ENCODE measurements at places on chromosomes 11 and 22.

DNA sequence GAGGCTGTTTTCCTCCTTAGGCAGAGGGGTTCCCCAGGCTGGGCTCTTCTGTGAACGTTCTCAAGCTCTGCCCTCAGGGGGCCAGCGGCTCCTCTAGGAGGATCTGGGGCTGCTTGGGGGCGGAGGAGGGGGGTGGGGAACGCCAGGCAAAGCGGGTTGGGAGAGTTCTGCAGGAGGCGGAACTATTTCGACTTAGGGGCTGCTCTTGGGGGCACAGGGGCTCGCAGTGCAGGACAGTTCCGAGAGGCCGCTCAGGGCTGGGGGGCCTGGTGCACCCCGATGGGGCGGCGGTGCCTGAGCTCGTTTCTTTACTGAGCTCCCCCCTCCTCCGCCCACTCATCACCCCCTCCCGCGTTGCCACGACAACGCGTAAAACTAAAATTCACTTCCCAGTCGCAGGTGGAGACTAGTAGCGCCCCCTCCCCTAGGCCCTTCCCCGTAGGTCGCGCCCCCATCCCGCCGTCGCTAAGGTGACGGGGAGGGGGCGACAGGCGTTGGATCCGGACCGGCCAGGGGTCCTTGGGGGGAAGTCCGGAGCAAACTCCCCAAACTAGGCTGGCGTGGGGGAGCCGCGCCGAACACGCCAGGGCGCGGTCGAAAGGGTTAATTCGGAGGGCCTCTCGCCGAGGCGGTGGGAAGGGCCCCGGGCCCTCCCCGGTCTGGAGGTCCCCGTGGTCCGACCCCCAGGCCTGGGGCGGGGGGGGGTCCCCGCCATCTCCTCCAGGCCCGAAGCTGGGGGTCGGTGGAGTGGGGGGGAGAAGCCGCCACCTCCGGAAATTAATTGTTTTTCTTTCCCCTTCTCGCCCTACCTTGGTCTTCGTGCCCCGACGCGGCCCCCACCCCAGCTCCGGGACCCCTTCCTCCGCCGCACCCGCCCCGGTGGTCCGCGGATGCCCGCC, 857 bp downstream of the SHANK3 start:
- DNase-seq = no peak

DNA sequence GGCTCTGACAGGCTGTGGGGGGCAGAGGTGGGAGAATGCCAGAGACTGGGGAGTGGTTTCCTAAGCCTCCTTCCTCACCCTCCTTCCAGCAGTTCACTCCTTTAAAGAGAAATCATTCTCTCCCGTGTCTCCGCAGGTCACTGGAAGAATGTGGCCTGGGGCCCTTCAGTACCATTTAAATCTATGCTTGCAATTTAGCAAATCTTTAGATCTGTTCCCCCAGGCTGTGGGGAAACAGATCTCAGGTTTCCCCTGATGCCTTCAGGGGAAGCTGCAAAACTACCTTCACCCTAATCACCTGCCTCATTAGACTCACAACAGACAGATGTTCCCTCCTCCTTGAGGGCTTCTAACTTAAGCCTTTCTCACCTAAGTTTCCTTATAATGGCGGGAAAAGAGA, 55.3 kb downstream of the KIRREL3 start:
- no peak for DNase-seq

GRCh38 chr11:12120031-12121008, 9.9 kb downstream of the MICAL2 start:
- DNase-seq = no peak

DNA sequence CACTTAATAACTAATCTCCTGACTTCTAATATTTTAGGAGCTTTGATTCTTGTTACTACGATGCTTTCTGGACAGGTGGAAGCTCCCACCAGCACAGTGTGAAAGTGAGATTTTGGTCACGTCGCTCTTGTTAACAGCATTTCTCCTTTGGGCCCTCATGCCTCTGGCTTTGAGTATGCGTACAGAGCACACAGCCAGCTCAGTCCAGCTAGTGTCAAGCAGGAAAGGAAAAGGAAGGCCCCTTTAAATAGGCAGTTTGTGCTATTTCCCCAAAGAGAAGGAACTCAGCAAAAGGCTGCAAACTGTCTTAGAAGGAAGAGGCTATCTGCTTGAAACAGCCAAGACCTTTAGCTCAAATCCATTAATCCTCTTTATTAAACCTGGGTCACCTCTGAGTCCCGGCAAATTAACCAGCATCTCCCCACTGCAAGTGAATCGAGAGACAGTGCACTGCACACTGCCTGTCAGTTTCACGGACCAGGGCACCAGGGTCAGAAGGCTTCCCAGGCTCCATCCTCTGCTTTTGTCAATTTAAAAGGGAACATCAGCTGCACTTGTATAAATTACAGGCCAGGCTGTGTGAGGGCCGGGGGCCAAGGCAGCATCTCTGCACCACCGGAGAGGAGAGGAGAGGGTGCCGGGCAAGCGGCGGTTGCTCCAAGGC, 34.7 kb downstream of the OPCML start:
- no peak for DNase-seq

DNA sequence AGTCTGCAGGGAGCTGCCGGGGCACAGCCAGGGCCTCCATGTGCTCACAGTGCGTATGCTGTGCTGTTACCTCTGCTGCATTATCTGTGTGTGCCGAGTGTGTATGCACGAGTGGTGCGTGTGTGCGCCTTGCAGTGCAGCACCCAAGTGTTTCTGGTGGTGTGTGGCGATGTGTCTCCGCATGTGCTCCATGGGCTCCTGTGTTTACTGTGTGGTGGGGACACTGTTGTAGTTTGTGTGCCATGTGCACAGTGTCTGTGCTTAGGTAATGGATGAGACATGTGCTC, 31.4 kb downstream of the KCNC1 start:
- no peak for DNase-seq

GRCh38 chr11:92357841-92358240, 133.2 kb downstream of the FAT3 start:
- no peak for DNase-seq

GRCh38 chr22:30233582-30233981, 13.0 kb downstream of the LIF start:
- DNase-seq = no peak

DNA sequence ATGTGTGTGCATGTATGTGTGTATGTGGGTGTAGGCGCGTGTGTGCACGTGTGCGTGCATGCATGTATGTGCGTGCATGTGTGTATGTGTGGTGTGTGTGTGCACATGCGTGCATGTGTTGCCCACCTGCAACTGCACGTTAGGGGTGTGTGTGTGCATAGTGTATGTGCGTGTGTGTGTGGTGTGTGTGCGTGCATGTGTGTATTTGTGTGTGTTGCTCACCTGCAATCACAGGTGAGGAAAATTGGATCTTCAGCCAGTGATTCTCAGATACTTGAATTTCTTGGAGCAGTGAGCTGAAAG, 54.3 kb downstream of the ST14 start:
- DNase-seq = no peak

GRCh38 chr11:75813622-75814039, 1.4 kb upstream of the UVRAG start:
- DNase-seq = no peak

- no peak for DNase-seq
These were observed 615 bp downstream of the STT3A start for GRCh38 chr11:125593114-125593820.

DNA sequence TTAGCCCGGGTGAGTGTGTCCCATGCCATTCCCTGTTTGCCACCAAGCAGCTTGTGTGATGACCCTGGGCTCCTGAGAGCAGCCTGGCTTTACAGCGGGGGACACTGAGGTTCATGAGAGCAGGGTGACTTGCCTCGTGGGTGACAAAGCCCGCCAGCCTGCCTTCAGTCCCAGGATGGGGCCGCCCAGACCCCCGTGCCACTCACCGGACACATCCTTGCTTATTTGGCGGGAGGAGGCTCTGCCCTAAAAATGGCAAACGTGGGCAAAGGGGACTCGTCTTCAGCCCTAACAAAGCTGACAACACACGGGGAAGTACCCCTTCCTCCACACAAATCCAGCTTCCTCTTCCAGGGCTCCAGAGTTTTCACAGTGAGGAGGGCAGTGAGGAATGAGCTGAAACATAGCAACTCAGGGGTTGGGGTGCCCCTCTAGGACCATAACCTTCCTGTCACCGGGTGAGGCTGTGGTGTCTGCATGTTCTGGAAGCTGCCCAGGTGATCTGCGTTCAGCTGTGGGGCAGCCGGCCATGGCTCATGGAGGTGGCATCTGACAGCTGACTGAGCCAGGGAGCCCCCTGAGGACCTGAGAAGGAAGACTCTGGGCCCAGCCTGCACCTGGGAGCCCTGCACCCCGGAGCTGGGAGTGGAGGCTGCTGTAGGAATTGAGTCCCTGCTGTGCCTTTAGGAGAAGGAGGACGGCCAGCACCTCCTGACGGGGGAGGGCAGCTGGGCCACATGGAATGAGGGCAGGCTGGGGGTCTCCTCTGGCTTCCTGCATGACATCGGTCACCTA, 16.7 kb downstream of the RIBC2 start:
- no peak for DNase-seq

GRCh38 chr11:91219535-91219934, 996.7 kb upstream of the CHORDC1 start:
- DNase-seq = no peak

DNA sequence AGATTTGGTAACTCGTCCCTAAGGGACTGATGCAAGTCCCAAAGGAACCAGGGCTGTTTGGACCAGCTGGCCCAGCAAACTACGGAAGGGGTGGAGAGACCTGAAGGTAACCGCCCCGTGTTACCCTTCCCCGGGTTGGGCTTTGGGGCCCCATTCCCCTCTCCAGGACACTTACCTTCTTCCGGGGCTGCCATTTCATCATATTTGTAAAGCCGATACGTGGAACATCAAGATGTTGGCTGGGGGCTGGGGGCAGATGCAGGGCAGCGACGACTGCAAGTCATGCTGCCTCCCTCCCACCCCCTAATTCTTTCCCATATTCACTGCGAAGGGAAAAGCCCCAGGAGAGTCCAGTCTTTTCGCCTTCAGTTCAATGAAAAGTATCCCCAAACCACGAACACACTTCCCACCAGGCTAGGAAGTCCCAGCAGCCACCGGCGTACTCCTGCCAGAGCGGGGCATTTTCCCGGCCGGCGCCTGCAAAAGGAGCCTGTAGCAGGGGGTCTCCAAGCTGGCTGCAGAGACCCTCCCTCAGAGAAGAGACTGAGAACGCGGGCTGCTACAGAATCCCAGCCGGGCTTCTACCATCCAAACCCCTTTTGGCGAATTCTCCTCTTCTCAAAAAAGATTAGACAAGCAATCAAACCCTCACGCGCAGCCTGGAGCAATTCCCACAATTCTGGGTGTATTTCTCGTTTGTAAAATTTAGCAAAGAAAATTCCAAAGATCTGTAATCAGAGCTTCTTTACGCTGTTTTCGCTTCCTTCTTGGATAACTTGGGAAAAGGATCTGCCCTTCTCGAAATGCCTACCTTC, 236.7 kb downstream of the TTC28 start:
- DNase-seq = no peak

DNA sequence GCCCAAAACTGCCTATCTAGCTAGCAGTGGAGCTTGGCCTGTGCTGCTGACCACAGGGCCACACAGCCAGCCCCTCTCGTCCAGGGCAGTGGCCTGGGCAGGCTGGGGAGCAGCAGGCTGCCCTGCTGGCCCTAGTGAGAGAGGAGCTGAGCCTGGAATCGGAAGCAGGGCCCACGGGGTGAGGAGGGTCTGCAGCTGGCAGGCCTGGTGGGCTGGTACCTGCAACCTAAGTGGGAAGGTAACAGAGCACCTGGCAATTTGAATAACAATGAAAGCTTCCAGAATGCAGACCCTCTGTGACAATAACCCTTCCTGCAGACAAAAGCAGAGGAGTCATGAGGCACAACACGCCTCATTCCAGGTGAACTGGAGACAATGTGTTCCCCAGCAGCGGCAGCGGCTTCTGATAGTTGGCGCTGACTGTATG, 31.8 kb upstream of the RFPL3 start:
- DNase-seq = no peak

DNA sequence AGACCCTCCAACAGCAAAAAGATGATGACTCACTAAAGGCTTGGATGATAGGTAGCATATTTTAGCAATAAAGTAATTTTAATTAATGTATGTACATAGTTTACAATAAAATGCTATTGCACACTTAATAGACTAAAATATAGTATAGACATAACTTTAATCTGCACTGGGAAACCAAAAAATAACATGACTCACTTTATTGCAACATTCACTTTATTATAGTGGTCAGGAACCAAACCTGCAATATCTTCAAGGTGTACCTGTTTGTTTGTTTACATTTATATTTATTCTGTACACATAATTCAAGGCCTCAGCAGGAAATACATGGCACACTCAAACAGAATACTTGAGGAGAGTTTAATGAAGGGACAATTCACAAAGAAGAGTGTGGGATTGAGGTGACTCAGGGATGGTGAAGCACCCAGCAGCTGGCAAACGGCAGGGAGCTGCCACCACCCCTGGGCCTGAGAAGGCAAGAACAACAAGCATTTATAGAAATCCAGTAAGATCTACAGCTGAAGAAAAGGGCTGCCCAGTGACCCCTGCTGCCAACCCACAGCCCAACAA, 51.5 kb upstream of the POU2AF2 start:
- no peak for DNase-seq

All from HS-5 (cell line).